H54 (cell line): ENCODE measurements at places on chromosomes 12 and 14.

DNA sequence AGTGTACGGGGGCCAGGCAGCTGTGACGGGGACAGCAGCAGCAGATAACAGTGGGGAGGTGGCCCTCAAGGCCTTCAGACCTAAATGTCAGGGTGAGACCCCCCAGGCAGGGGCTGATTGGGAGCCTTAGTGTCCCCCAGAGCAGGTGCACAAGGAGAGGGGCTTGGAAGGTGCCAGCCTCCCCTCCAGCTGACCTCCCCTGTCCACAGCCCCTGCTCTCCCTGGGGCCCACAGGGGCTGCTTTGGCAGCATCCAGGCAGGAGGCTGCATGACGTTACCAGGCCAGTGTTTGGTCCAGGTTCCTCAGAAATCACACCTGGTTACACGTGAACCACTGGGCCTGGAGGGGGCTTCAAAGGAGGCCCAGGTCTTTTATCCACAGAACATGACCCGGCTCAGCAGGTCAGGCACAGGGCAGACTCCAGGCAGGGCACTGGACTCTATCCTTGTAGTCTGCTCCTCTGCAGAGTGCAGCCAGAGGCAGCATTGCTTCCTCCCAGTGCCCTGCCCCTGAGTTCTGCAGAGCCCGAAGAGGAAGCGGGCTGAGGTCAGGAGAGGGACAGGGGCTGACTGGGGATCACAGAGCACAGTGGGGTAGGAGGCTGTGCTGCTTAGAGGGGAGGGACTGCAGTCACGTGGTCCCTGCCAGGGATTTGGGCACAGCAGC is 2.6 kb upstream of the TRMT61A start:
- no peak for DNase-seq

- DNase-seq: no peak
Observed at GRCh38 chr12:43676183-43676813, 82.3 kb downstream of the PUS7L start.

GRCh38 chr14:69291891-69292561 is 32.1 kb downstream of the GALNT16 start:
- DNase-seq: peak; percentile 44

- DNase-seq: no peak
Observed at GRCh38 chr12:123990511-123990910, 17.5 kb downstream of the ZNF664 start.

GRCh38 chr12:12008931-12009611 is 61.7 kb upstream of the BCL2L14 start:
- DNase-seq: peak; percentile 75

GRCh38 chr14:101495827-101496775 is 65.2 kb upstream of the DIO3 start:
- no peak for DNase-seq
